ENCODE measurements at places on chromosomes 7 and 10.

DNA sequence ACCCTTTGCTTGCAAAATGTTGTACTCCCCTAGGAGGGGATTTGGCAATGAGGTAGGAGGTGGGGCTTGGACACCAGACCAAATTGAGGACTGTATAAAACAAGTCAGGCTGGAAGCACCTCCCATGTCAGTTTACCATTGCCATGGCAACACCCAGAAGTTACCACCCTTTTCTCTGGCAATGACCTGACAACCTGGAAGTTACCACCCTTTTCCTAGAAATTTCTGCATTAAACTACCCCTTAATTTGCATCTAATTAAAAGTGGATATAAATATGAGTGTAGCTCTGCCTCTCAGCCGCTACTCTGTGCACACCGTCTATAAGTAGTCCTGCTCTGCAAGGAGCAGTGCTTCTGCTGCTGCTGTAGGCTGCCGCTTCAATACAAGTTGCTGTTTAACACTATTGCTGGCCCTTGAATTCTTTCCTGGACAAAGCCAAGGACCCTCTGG is 7.8 kb upstream of the BLNK start:
- DNase-seq: no peak

DNA sequence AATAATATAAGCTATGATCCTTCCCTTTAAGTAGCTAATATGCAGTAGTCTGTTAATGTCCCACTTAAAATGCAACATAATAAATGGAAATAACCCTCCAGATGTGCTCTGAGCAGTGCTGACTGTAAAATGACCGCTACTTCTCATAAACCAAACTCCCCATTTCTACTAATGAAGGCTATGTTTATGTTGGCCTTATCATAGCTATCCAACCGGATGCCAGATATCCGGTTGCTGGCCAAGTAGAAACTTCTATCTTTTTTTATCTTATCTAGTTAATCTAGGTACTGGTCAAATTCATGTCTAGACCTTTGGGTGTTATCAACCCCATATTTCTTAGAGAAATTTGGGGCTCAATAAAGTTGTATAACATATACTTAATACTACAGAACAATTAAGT is 56.6 kb downstream of the CHRM2 start:
- DNase-seq: no peak

DNA sequence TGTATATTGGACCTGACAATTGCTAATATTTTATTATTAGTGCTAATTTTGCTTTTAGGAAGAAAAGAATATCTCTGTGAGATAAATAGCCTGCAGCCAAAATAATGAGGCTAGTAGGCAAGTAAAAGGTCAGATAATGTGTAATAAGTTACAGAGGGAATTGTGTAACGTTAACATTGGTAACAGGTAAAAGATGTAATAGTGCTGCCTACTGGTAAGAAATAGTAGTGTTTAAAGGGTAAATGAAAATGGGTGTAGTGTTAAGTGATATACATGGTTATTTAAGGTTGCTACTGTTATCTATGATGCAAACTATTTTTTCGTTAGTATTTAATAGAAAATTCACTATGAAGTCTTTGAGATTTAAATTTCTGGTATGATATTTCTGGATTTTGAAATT is 9.2 kb upstream of the FOXP2 start:
- DNase-seq: no peak

- DNase-seq: no peak
These were observed 255.6 kb upstream of the BMPER start for GRCh38 chr7:33649476-33650441.

GRCh38 chr7:20327055-20327454 is 3.6 kb upstream of the ITGB8 start:
- no peak for DNase-seq

GRCh38 chr10:50874723-50875122 is 10.7 kb downstream of the A1CF start:
- DNase-seq: no peak

DNA sequence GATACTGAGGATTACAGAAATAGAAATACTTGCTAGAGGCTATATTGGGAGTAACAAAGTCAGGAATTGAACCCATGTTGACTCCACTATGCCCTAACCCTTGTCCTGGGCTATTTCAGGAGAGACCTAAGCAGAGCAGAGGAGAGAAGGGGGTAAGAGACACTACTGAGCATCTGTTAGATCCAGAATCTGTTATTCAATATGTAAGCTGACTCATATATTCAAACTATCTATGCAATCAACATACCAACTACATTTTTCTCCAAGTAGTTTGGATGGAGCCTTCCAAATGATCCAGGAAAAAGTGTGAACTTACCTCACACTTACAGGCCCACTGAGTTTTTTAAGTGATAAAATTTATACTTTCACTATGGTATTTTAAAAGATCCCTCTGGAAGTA is 216.1 kb downstream of the IMMP2L start:
- no peak for DNase-seq

DNA sequence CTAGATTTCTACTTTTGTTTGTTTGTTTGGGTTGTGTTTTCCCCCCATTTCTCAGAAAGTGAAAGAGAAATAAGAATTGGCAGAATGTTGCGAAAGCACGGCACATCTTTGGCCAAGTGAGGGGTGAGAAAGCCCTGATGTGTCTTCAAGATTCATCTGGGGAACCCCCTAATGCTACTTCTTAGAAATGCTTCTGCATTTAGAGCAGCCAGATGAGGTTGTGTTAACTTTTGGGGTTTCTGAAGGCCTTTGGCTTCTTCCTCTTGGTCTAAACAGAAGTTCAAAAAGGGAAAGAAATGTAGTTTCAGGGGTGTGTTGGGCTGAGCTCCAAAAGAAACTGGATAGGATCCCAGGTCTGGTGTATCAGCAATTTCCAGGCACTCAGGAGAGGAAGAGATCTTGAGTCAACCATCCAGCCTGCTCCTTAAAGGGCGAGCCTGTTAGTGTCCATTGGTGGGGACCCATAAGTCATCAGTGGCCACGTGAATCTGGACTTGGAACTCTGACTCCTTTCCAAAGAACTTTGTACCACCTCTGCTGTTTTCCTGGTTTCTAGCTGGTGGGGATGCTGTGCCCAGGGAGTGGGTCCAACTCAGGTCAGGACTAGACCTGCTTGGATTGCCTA is 6.5 kb downstream of the DUSP5 start:
- peak; percentile 61 for DNase-seq

GRCh38 chr10:62707810-62708209 is 96.7 kb upstream of the ADO start:
- no peak for DNase-seq

GRCh38 chr10:28902215-28902614 is 224.9 kb downstream of the BAMBI start:
- DNase-seq: no peak

- no peak for DNase-seq
These were observed 7.8 kb upstream of the PPP2R2D start for GRCh38 chr10:131892806-131893675.

- no peak for DNase-seq
These were observed 73.9 kb upstream of the TNRC18 start for GRCh38 chr7:5497295-5498103.

DNA sequence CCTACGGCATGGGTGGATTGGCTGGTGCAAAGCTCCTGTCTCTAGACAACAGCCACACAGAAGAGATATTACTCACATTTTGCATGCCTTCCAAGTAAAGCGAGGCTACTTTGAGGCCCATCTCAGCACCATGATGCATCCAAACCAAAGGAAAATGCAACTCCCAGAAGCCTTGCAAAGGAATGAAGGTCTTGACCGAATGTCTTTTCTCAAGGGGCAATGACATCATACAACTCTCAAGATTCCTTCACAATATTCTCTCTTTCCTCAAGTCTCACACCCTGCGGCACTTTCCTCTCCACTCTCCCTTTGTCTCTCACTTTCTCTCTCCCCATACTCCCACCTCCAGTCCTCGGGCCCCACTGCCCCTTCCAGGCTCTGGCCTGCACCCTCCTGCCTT is 44.8 kb upstream of the CPXM2 start:
- no peak for DNase-seq

DNA sequence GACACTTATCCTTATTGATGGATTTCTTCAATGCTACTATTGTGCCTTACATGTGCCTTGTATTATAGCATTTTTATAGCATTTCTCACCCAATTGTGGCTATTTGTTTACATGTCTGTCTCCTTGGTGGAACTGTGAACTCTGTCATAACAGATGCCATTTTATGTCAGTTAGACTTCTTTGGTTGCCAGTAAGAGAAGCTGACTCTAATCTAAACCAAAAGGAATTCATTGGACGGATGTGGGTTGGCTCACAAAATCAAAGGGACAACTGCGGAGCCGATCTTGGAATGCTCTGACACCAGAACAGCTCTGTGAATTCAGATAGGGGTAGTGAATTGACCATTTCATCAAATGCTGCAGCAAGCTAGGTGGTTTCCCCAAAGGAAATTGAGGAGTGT is 15.0 kb downstream of the GARIN1A start:
- DNase-seq: no peak

GRCh38 chr10:101601541-101601940 is 13.4 kb downstream of the DPCD start:
- no peak for DNase-seq

DNA sequence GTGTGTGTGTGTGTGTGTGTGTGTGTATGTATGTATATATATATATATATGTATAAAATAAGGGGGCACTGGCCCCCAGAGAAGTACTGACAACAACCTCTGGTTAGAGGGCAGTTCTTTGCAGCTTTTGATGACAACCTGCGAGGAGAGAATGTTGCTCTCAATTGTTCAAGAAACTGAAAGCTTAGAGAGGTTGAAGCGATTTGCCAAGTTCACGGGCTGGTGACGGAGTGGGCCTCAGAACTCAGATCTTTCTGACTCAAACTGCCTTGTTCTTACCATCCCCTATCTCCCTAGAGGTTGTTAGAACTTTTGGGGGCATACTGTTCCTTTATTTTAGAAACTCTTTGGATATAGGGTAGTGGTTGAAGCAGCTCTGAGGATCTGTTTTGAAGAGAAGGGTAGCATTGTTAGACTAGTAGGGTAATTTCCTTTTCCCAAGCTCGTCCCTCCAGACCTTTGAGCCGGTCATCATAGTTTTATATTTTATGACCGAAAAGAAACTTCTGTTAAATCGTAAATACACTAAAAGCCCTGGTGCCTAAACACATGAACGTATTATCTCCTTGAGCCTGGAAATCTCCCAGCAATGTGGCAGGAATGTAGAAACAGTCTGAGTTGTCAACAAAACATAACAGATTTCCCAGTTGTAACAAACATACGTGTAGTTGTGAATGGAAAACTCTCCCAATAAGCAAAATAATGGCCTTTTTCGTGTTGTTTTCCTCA is 541.7 kb upstream of the GALNT17 start:
- DNase-seq: no peak

GRCh38 chr7:143391462-143392404 is 10.6 kb downstream of the ZYX start:
- no peak for DNase-seq

- no peak for DNase-seq
These were observed 69.9 kb downstream of the TMEM106B start for GRCh38 chr7:12281038-12281437.

- no peak for DNase-seq
These were observed 86.2 kb upstream of the CACUL1 start for GRCh38 chr10:118840776-118841468.

- no peak for DNase-seq
These were observed 5.8 kb downstream of the LIPA start for GRCh38 chr10:89245802-89246201.

GRCh38 chr7:17680943-17681351 is 259.3 kb downstream of the SNX13 start:
- no peak for DNase-seq

DNA sequence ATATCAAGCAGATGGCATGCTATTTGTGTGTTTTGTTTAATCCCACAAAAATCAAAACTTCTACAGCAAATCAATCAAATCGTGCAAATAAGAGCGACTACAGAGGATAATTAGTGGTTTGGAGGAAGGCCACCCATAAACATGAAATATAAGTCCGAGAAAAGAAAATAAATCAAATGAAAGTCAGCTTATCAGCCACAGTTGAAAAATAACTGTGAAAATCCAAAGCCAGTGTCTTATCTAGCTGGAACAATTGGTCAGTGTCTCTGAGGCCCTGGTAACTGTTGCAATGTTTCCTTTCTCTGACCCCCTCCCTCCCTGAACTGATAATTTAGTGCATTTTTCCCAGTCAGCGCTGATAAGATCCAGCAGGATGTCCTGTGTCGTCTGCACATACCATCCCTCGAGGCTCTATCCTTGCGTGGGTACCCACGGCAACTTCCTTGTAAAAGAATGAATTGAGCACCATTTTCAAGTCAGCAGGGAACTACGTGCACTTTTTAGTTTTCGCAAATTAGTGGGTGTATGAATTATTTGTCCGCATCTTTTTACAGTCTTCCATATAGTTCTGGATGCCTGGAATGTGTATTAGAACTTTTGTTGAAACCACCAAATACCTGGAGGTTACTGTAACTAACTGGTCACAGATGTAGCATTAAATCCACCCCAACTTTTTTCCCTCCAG is 10.8 kb upstream of the JCAD start:
- no peak for DNase-seq

- no peak for DNase-seq
These were observed 19.7 kb upstream of the PON2 start for GRCh38 chr7:95454438-95455045.

- no peak for DNase-seq
These were observed 34.6 kb upstream of the AOAH start for GRCh38 chr7:36758879-36759278.

DNA sequence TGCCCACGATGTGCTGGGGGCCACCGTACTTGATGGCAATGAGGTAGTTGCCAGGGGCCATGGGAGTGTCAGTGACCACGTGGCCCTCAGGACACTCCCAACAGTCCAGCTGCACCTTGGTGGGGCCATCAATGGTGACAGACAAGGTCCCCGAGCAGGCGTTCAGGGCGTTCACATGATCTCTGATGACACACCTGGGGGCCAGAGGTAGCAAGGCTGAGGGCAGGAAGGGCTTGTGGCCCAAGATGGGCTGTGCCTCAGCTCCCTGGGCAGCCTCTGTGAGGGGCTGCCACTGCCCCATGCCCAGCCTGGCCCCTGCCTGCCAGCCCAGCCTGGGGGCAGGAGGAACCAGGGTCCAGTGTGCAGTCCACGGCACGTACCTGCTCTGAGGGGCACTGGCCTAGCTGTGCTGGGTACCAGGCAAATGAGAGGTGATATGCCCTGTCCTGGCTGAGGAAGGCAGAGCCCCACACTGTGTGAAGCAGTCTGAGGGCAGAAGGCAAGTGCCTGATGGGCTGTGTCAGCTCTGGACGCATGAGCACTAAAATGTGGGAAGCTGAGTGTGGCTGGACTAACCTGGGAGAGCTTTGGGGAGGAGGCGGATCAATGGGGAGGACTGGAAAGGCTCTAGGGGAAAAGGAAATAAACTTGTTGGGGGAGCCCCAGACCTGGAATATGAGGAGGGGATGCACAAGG is 3.5 kb upstream of the KCP start:
- DNase-seq: no peak

DNA sequence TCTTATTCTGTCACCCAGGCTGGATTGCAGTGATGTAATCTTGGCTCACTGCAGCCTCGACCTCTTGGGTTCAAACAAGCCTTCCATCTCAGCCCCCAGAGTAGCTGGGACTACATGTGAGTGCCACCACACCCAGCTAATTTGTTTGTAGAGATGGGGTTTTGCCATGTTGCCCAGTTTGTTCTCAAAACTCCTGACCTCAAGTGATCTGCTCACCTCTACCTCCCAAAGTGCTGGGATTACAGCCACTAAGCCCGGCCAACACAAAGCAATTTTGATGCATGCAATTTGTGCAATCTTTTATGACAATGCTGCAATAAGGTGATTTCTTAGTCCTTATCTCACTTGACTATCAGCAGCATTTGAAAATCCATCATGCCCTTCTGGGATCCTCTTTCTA is 333.1 kb downstream of the FRMD4A start:
- no peak for DNase-seq

GRCh38 chr7:729140-730000 is 2.3 kb upstream of the PRKAR1B start:
- DNase-seq: no peak
